ENCODE measurements at places on chromosomes 7 and 10. TPM values are rescaled to one million over a fixed set of nuclear protein-coding genes. Genes with fewer than 3 reads are reported as not detected.

The FAM25C gene
- total RNA-seq, result not detected

The PLEKHS1 gene
- not detected for total RNA-seq

The PITX3 gene
- total RNA-seq, result not detected

The IQUB gene
- 0.53 TPM for total RNA-seq

The CLDN4 gene
- total RNA-seq, result 6.7 TPM

The WDR86 gene
- total RNA-seq, result 17.6 TPM

The ITPRID1 gene
- total RNA-seq, result not detected

The PRSS58 gene
- total RNA-seq, result not detected

All from myometrial cell (primary cell).